A549 treated with DMSO at 1 μM for 4 hours (cell line): ENCODE measurements at places on chromosomes 4 and X. TPM values are rescaled to one million over a fixed set of nuclear protein-coding genes. Genes with fewer than 3 reads are reported as not detected.

Gene GLRB
- total RNA-seq, result 0.75 to 0.95 TPM (median 0.88 TPM) in 5 replicates

Gene WWC2
- total RNA-seq, result 13.5 to 20.7 TPM (median 17.0 TPM) in 5 replicates

Gene NDNF
- not detected in 5 replicates for total RNA-seq

Gene GC
- total RNA-seq, result not detected in 5 replicates

Gene CITED1
- total RNA-seq, result 0.83 to 1.7 TPM (median 1.3 TPM) in 5 replicates

Gene AKAP17A
- total RNA-seq, result 25.4 to 38.6 TPM (median 37.1 TPM) in 5 replicates

Gene NEIL3
- 12.9 to 17.3 TPM (median 16.1 TPM) in 5 replicates for total RNA-seq

Gene TMEM187
- 5.3 to 8.3 TPM (median 6.9 TPM) in 5 replicates for total RNA-seq

Gene SOD3
- not detected in 5 replicates for total RNA-seq

Gene NXF2B
- total RNA-seq, result not detected in 5 replicates

Gene AFF2
- total RNA-seq, result not detected in 5 replicates

Gene PCSK1N
- total RNA-seq, result 12.5 to 45.5 TPM (median 39.5 TPM) in 5 replicates

Gene BMX
- total RNA-seq, result not detected in 5 replicates

Gene BGN
- total RNA-seq, result not detected in 5 replicates

Gene FAM47A
- not detected in 5 replicates for total RNA-seq

Gene TSPAN7
- 2.9 to 3.6 TPM (median 3.2 TPM) in 5 replicates for total RNA-seq

Gene CXorf51A
- total RNA-seq, result not detected in 5 replicates

Gene TMSB15B
- 5.0 to 6.9 TPM (median 5.6 TPM) in 5 replicates for total RNA-seq

Gene ADGRG4
- total RNA-seq, result not detected in 5 replicates

Gene ETNPPL
- total RNA-seq, result 0.07 TPM in 1 of 5 replicates, not detected in the others

Gene RASGEF1B
- total RNA-seq, result not detected in 5 replicates

Gene BEX5
- not detected in 5 replicates for total RNA-seq

Gene GAGE12J
- total RNA-seq, result not detected in 5 replicates

Gene DMRTC1
- not detected in 5 replicates for total RNA-seq

Gene XKRX
- 0.17 to 0.29 TPM (median 0.25 TPM) in 5 replicates for total RNA-seq

Gene ZCCHC12
- 0.12 to 0.17 TPM (median 0.15 TPM) in 4 of 5 replicates, not detected in the other for total RNA-seq
